T-helper 1 cell (primary cell): ENCODE measurements at places on chromosomes 12 and 14.

- no peak for DNase-seq
These were observed 54.3 kb downstream of the CCDC85C start for GRCh38 chr14:99549684-99550083.

DNA sequence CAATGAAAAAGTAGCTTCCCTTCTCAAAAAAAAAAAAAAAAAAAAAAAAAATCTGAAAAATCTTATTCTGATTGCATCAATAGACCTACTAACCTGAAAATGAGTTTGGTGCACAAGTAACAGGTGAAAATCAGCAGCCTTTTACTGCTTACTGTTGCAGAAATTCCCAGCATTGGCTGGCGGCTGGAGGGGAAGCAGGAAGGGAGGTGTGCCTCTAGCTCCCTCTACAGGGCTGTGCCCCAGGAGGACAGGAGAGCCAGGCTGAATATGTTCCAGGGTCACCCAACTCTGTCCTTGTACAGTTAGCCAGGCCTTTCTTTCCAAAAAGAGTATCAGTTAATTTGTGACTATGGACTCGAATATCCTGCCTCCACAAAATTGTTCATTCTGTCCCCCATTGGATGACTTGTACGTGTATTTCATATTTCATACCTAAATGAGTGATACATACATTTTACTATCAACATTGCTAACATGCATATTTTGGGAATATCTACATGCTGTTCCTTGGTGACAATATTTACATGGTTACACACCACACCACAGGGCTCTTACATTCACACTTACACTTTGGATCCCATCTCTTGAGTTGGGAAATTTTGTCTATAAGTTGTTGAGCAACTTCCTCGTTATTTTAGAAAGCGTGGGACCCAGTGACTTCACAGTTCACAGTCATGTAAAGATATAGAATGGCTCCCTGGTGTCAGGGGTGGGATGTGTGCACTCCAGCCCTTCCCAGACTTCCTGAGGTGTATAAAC is 124.8 kb downstream of the SAMD4A start:
- DNase-seq: no peak

DNA sequence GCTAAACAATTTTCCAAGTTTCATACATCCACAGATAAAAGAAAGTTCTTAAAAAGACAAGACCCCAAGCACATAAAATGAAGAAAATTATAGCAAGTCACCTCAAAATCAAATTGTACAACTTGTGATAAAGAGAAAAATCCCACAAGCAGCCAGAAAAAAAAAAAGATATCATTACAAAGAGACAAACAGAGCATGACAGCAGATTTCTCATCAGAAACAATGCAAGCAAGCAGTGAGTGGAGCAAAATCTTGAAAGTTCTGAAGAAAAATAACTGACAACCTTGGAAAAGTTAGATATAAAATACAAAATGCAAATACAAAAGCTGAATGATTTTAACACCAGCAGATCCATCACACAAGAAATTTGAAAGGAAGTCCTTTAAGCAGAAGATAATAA is 194.5 kb upstream of the SOX5 start:
- DNase-seq: no peak

DNA sequence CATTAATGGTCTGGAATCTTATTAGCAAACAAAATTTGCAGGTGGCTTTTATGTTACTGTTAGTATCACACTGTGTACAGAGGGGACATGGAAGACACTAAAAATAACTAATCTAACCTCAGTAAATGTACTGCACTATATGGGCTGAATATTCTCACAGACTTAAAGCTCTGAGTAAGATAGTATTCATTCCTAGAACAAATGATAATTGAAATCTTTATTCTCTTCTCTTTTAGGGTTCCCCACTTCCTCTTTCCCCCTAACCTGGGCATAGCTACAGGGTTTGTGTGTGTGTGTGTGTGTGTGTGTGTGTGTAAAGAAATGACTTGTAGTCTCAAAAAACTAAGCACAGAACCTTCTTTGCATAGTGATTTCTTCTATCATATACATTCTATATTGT is 21.4 kb upstream of the HECTD1 start:
- DNase-seq: no peak

- no peak for DNase-seq
These were observed 53.9 kb downstream of the EID3 start for GRCh38 chr12:104357421-104357952.

- DNase-seq: no peak
These were observed 24.9 kb downstream of the NAV3 start for GRCh38 chr12:77855548-77855947.

DNA sequence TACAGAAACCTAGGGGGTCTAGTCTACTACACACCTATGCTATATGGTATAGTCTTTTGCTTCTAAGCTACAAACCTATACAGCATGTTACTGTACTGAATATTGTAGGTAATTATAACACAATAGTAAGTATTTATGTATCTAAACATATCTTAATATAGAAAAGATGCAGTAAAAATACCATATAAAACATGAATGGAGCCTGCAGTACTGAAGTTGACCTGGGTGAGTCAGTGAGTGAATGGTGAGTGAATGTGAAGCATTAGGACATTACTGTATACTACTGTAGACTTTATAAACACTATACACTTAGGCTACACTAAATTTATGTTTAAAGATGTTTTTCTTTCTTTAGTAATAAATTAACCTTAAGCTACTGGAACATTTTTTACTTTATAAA is 13.1 kb upstream of the ABCD2 start:
- DNase-seq: no peak

DNA sequence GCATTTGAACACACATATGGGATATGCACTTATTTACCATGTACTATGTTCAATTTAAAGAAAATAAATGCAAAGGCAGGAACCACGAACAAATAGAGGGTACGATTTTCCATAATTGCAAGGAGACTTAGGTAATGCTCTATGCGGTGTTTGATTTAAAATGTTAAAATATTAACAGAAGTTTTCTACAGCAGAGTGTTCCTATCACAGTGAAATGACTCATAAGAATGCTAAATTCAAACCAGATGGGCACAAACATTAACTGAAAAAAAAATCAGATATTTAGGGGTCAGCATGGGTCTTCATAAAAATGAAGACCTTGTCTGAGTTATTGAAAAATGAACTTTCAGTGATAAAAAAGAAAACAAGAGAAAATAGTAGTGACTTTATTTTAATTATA is 65.4 kb downstream of the LLPH start:
- DNase-seq: no peak

DNA sequence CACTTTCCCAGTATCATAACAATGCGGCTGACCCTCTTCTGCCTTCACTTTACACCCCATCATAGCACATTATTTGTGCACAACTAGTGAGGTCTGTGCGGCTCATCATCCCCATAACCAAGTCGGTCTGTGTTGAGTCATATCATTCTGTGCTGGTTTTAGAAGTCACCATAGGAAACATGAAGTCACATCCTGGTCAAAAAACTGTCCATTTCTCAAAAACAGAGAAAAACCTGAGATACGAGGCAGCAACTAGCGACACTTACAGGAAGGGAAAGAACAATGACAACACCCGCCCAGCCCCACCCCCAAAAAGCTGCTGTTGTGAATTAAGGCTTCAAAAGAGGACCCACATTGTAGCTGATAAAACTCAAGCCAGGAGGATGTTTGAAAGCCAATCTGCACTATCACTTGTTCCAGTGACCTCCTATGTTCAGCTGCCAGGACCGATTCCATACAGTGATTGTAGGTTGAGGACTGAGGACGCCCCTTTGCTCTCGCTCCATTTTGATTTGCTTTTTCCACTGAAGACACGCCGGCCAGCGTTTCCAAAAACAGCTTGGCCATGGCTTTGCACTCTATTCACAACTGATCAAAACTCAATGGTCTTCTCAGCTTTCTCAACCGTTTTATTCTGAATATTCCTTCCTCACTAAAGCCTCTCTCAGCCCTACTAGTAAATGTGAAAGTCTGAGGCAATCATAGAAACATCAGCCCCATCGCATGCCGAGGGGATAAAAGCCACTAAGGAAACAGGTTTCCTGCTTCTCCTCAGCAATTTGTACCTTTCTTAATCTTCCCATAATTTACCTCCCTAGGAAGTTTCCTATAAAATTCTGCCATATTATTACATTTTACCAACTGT is 87.5 kb downstream of the DUSP16 start:
- DNase-seq: no peak

GRCh38 chr14:57293866-57294837 is 25.4 kb downstream of the AP5M1 start:
- DNase-seq: no peak

DNA sequence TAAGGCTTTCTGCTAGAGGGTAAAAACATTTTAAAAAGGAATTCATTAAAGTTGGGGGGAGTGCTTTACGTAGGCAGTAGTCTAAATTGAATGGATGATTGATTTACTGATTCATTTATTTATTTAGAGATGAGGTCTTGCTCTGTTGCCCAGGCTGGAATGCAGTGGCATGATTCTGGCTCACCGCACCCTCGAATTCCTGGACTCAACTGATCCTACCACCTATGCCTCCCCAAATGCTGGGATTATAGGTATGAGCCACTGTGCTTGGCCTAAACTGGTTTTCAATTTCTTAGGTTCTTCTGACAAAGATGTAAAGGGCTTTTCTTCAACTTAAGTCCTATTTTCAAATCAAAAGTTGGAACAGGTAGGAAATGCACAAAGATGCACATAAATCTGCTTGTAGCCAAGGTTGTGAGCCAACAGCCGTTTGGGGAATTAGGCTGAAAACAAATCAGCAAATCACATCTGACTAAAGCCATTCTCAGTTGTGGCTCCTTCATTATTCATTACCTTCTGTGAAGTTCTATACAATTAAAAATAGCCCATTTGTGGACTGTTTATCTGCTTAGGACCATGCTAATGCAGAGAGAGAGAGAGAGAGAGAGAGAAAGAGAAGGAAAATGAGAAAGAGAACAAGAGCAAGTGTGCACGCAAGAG is 218.0 kb downstream of the PPM1H start:
- DNase-seq: no peak

- no peak for DNase-seq
These were observed 452.0 kb downstream of the FUT8 start for GRCh38 chr14:65864549-65864948.

DNA sequence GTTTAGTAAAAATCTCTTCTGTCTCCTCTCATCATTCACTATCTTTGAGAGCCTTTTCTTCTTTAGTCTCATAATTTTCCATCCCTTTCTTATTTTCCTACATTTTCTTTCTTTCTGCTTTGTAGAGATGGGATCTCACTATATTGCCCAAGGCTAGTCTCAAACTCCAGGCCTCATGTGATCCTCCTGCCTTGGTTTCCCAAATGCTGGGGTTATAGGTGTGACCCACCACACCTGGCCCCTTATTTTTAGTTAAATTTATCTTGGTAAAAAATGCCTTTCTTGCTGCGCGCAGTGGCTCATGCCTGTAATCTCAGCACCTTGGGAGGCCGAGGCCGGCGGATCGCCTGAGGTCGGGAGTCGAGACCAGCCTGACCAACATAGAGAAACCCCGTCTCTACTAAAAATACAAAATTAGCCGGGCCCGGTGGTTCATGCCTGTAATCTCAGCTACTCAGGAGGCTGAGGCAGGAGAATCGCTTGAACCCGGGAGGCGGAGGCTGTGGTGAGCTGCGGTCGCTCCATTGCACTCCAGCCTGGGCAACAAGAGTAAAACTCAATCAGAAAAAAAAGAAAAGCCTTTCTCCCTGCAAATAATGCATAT is 996 bp downstream of the SLC2A3 start:
- DNase-seq: no peak

- DNase-seq: no peak
These were observed 12.5 kb upstream of the FIGNL2 start for GRCh38 chr12:51860986-51861385.

DNA sequence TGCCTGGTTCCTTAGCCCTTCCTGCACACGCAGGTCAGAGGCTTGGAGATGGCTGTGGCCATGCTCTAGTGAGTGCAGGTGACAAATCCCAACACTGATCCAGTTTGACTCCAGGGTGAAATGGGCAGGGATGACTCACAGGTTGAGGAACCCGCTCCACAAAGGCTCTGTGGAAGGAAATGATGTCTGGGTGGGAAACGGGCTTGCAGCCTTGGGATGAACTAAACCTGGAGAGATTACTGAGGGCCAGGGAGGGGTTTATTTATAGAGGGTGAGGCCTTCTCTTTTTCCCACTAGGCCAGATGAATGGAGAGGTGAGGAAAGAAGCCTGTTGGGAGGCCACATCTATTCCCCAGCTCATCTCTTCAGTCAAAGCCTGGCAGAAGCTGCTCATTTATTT is 29.3 kb upstream of the EMP1 start:
- no peak for DNase-seq

DNA sequence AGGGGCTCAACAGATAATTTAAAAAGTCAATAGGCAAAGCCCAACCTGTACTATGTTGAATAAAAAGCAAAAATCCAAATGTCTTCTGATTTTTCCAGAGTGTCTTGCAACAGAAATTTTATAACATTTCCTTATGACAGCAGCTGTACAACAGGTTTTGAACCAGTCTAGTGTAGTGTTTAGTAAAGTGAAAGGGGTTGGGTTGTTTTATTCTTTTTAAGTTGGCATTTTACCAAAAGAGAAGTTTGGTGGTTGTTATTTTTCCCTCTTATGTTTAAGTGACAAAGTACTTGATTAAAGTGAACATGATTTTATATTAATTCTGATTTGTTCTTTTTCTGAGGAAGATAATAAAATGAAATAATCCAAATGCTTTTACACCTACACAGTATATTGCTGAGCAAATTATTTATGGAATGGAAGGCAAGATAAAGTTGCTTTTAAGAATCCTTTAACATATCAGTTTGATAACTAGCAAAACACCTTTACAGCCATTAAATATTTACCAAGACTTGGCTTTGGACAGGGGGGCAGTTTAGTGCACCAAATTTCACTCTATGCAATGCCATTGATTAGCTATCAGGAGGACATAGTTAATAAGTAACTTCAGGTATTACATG is 128.9 kb downstream of the FOXA1 start:
- DNase-seq: no peak

GRCh38 chr14:95998656-95999055 is 40.5 kb upstream of the C14orf132 start:
- no peak for DNase-seq

- DNase-seq: no peak
These were observed 1177.1 kb downstream of the FLRT2 start for GRCh38 chr14:86707071-86707470.

- no peak for DNase-seq
These were observed 1189.0 kb upstream of the FLRT2 start for GRCh38 chr14:84340938-84341337.

GRCh38 chr12:51863363-51863932 is 14.9 kb upstream of the FIGNL2 start:
- DNase-seq: no peak

- DNase-seq: no peak
These were observed 232.6 kb downstream of the FLRT2 start for GRCh38 chr14:85762526-85762925.
